ENCODE measurements at places on chromosomes 7 and 10.

DNA sequence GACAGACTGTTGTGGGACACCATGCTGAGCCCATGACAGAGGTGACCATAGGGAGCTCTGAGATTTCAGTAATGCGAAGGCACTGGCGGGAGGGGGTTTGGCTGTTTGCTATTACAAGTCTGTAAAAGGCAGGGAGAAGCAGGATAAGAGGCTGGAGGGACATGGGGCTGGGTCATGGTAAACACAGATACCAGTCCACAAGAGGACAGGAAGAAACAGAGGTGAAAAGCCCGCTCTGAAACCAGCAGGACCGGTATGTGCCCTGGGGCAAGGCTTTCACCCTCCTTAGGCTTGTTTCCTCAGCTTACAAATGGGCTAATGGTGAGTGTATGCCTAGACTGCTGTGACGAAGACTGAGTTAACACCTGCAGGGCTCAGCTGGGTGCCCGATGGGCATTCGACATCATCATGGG lies 34.1 kb downstream of the ANXA11 start:
- no peak for DNase-seq

GRCh38 chr10:119541046-119541445 lies 1.5 kb downstream of the RGS10 start:
- DNase-seq, result peak; percentile 31

DNA sequence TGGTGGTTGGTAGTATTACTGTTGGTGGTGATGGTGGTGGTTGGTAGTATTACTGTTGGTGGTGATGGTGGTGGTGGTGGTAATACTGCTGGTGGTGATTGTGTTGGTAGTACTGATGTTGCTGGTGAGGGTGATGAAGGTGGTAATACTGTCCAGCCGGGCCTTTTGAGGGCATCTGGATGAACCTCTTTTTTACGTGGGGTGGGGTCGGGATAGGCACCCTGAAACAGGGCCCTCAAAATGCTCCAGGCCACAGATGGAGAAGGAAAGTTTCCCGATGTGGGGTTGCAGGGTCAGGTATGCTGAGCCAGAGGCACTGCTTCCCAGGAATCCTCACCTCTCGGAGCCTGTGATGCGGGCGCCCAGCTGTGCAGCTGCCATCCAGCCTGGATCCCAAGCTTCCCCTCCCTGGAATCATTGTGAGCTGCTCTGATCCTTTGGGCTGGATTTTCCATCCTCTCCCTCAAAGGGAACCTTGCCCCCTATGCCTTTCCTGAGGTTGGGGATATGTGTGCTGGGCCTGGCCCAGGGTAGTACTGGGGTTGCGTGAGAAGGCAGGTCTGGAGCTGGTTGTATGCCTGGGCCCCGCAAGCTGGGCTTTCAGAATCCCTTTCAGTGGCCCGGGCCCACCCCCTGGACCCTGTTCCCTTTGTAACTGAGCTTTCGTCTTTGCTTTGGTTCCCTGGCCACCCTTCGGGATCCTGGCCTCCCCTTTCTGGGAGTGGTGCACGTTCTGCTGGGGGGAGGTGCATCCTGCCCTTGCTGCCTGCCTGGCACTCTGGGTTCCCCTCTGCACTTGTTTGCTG lies 43.3 kb downstream of the DOCK1 start:
- no peak for DNase-seq

DNA sequence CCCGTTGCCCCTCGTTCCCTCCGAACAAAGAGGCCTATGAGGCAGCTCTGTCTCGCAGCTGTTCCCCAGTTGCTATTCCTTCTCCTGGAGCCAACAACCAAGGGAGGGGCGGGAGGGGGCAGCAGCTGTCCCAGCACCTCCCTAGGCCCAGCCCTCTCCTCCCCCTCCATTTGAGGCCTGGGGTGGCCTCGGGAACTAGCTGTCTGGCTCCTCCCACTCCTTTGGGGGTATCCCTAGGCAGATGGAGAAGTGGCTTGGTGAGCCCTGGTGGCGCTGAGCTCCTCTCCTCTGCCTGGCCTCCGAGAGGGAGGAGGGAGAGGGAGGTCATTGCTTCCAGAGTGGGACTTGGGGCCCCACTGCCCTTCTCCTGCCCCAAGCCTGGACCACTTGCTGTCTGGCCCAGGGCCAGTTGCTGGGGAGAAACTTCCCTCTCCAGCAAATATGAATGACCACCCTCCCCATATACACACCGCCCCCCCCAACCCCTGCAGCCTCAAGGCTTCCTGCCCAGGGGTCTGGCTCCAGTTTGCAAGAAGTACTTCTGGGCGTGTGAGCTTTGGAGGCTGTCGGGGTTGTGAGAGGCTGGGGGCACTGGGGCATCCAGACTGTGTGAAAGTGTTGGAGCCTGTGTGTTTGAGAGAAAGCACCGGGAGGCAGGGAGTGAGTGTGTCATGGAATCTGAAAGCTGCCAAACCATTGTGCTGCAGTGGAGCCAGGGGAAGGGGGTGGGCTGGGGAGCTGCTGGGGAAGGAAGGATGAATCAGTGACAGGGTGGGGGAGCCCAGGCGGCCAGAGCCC lies 3.1 kb downstream of the FLNC start:
- peak; percentile 83 for DNase-seq

DNA sequence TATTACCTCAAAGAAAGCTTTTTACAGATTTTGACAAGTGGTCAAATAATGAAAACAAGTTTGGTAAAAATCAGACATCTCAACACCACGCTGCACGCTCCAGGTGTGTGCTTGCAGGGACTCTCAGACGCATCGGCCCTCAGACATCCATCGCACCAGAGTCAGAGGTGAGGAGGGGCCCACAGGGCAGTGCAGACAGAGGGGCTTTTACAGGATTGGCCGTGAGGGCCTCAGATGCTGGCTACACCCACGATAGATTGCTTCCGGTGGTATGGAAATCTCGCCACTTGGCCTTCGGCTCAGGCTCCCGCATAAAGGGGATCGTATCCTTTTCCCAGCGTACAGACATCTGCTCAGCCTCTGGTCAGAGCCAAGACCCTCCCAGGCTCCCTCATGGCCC lies 72.1 kb downstream of the TCERG1L start:
- DNase-seq, result no peak

GRCh38 chr10:103054621-103055020 lies 136.5 kb downstream of the CNNM2 start:
- DNase-seq, result no peak

- no peak for DNase-seq
Observed at GRCh38 chr7:81687062-81687461, 82.8 kb downstream of the HGF start.

- DNase-seq, result no peak
Observed at GRCh38 chr7:2954433-2954853, 89.2 kb downstream of the CARD11 start.

GRCh38 chr7:89773611-89774010 lies 380.7 kb upstream of the STEAP1 start:
- DNase-seq, result no peak

DNA sequence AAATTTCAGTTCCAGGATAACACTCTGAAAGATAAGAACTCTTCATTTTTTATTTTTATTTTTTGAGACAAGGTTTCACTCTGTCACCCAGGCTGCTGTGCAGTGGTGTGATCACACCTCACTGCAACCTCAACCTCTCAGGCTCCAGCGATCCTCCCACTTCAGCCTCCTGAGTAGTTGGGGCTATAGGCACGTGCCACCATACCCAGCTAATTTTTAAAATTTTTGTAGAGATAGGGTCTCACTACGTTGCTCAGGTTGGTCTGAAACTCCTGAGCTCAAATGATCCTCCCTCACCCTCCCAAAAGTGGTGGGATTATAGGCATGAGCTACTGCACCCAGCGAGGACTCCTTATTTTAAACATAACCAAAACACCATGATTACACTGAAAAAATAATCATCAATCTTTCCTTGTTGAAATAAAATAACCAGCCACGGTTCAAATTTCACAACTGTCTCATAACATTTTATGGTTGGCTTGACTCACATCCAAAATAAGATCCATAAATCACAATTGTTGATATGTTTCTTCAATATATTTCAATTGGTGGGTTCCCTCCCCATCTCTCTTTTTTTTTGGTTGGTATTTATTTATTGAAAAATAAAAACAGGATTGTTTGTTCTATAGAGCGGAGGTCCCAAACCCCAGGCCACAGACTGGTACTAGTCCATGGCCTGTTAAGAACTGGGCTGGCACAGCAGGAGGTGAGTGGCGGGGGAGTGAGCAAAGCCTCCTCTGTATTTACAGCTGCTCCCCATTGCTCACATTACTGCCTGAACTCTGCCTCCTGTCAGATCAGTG lies 60.1 kb upstream of the FAM171A1 start:
- no peak for DNase-seq

GRCh38 chr7:130367836-130368746 lies 12.2 kb upstream of the CPA1 start:
- DNase-seq, result no peak

DNA sequence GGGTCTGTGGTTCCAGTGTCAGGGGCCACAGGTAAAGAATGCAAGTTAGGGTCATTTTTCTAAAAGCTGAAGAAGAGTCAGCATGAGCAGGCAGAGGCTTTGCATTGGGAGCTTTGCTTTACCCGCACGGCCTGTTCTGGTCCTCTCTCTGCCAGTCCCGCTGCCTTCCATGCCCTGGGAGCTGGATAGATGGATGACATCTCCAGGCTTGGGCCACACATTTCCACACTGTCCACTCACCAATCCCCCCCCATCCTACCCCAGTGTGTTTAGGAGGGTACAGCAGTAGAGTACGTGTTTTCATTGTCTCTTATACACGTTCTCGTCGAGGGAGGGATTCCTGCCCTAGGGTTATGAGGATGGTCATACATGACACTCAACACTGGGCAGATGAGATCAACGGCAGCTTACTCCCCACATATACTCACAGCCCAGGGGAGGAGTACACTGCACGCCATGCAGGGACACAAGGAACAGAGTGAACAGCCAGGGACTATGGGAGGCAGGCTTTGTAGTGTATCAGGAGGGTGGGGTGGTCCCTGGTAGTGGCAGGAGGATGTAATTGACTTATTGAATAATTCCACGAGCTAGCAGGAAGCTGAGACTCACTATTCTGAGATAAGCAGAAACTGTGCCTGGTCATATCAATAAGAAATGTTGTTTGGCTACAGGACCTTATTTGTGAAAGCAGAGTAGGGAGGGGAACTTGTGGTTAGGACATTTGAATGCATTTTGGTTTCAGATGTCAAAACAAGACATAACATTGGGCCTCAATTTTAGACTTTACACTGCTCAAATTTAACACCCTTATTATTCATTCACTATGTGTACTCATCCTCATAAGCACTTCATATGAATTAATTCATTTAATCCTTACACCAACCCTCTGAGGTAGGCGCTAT lies 36.6 kb downstream of the PLPP4 start:
- no peak for DNase-seq

- no peak for DNase-seq
Observed at GRCh38 chr10:24201503-24202180, 7.3 kb upstream of the KIAA1217 start.

Data from HFFc6 (cell line).